ENCODE measurements at places on chromosomes 3 and 15.

- no peak for DNase-seq
These were observed 601.3 kb upstream of the NECTIN3 start for GRCh38 chr3:110470310-110470709.

- DNase-seq = no peak
These were observed 576.9 kb downstream of the TUSC7 start for GRCh38 chr3:117286488-117286887.

DNA sequence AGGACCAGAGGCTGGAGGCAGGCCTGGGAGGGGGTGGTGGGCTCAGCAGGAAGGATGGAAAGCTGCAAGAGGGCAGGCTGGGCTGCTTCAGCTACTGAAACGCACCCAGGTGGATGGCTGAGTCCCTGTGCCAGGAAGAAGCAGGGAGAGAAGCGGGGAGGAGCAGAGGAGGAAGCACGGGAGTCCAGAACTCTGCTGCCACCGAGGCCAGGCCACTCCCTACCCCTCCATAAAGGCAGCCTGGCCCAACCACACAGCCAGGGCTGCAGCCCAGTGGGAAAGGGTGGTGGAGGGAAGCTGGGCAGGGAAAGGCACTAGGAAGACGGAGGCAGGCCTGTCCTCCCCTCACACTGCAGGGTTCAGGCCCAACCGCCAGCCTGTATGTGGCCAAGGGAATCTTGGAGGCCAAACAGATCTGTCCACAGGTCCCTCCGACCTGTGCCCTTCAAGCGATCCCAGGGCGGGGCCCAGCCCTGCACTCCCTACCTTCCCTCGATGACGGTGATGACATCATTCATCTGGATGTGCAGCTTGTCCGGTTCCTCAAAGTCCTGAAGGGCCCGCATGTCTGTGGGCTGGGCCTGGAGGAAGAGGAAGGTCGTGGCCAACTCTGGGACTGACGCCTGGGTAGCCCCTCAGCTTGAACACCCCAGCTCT lies 30.5 kb downstream of the TNK2 start:
- no peak for DNase-seq

GRCh38 chr3:45208586-45208985 lies 17.5 kb downstream of the TMEM158 start:
- no peak for DNase-seq

GRCh38 chr3:172145031-172145686 lies 105.8 kb downstream of the FNDC3B start:
- DNase-seq = no peak

GRCh38 chr3:170734043-170734734 lies 135.8 kb downstream of the RPL22L1 start:
- DNase-seq = no peak

- DNase-seq = no peak
These were observed 62.6 kb upstream of the CNTN4 start for GRCh38 chr3:2036076-2036475.

- DNase-seq = no peak
These were observed 21.3 kb upstream of the RFTN1 start for GRCh38 chr3:16534640-16535262.

- DNase-seq = no peak
These were observed 269.1 kb downstream of the RAP2B start for GRCh38 chr3:153431076-153431475.

DNA sequence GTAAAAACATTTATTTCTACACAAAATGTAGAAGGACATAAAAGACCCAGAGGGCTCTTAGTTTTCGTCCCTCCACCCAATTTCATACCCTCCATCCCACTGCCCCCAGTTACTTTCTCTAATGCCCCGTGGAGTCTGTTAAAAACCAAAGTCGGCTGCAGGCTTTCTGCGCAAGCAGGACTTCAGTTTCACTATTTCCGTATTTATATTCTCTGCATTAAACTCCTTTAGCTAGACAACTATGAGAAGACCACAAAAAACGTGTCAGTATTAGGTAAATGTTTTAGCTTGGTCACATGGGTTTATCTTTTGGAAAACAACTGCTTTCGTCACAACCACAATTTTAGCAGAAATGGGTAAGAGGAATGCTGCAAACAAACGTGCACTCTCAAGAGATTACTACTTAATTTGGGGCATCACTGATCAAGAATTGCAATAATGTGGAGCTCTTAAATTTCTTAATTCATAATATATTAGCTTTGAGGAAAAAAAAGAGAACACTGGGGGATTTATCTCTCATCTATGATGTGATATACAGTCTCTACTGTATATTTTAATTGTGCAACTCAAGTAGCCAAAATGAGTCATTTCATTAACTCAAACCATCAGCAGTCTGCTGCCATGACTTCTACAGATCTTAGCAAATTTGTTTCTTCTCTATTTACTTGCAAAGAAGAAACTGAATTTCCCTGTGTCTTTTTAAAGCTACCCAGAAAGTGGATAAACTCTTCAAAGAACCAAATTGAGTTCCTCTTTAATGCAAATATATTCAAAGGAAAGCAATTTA lies 740 bp upstream of the NSMCE3 start:
- no peak for DNase-seq

DNA sequence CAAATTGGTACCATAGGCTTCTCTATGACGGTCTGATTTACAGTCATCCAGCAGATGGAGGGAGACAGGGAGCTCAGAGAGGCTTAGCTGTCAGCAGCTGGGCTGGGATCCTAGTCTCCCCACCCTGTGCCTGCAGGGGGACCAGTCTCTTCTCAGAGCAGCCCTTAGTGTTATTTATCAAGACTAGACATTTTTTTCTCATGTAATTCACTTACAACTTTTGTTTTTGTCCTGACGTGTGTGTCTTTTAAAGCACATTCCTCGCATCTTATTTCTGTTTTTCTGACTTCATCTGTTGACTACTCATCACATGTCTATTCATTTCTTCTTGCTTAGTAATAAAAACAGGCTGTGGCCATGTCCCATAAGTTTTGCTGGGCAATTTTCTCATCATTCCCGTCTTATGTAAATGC lies 116.1 kb downstream of the KLF13 start:
- no peak for DNase-seq

DNA sequence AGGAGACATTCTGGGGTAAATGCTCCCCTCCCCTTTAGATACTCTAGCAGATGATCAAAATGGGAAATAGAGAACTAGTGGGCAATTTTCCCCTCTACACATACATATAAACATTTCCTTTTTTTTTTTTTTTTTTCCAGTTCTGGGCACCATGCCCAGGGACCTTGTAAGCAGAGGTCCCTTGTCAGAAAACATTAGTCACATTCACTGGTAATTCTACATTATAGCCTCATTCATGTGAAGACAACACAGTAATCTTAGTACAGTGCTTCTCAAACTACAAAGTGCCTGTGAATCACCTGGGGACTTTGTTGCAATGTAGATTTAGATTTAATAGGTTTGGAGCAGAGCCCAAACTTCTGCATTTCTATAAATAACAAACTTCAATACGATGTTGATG lies 60.1 kb upstream of the ACTC1 start:
- DNase-seq = no peak

DNA sequence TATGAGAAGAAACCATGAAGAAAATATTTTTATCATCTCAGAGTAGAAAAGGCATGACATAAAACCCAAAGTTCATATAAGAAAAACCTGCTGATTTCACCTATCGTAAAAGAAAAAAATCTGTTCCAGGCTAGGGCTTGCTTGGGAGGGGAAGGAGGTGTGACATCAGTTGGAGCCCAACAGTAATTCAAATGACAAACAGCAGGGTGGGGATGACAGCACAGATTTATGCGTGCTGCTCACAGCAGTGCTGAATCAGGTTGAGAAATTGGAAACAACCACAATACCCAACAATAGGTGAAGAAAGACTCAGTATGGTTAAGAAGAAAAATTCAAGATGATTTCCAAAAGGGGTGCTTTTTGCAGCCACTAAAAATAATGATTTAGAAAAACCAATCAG lies 172.4 kb downstream of the PDE8A start:
- DNase-seq = no peak

DNA sequence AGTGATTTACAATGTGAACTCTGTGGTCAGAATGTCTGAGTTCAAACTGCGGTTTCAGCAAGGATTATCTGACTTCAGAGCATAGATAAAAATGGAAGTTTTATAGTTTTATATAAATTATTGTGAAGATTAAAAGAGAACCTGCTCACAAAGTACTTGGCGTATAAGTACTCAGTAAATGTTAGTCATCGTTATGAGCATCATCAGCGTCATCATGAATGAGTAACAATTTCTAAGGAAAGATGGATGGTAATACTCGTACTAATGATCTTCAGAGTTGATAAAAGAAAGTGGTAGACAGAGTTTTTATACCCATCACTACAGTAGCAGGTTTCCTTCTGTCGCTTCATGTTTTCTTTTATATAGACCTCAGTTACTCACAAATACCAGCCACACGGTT lies 341.8 kb downstream of the RAP2B start:
- DNase-seq = no peak

DNA sequence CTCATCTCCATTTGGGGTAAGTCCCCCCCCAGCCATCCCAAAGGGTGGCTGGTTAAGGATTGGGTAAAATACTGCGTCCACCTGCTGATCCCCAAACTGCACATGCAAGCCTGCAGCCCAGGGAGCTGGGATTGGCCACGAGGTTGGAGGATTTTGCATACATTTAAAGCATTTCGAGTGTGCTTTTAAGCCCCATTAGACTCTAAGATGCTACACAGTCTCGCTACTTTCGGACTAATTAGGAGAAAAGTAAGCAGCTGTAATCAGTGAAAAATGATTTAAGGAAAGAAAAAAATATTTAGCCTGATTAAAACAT lies 23.9 kb downstream of the SLC6A6 start:
- DNase-seq = no peak

DNA sequence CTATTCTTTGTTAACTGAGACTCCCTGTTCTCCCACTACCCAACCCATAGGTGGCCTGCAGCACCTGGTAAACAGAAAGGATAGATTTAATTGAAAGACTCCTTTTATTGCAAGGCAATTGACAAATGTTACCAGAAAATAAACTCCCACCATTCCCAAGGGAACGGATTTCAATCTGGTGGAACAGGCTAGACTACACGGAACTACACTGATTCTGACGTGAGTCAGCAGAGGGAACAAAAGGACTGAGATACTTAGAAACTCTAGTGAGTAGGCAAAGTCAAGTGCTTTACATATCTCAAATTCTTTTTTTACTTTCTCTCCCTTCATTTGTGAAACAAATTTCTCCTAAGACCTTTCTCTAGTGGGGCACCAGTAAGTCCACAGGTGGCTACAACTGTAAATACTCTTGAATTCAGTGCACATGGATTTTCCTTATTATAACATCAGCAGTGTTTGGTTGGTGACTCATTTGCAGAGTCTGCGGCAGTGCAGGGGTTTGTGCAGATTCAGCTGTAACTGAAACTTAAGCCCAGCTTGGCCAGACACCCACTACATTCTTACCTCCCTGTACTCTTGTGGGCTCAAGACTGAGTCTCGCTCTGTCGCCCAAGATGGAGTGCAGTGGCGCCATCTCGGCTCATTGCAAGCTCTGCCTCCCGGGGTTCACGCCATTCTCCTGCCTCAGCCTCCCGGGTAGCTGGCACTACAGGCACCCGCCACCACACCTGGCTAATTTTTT lies 34.3 kb upstream of the PLSCR2 start:
- no peak for DNase-seq

DNA sequence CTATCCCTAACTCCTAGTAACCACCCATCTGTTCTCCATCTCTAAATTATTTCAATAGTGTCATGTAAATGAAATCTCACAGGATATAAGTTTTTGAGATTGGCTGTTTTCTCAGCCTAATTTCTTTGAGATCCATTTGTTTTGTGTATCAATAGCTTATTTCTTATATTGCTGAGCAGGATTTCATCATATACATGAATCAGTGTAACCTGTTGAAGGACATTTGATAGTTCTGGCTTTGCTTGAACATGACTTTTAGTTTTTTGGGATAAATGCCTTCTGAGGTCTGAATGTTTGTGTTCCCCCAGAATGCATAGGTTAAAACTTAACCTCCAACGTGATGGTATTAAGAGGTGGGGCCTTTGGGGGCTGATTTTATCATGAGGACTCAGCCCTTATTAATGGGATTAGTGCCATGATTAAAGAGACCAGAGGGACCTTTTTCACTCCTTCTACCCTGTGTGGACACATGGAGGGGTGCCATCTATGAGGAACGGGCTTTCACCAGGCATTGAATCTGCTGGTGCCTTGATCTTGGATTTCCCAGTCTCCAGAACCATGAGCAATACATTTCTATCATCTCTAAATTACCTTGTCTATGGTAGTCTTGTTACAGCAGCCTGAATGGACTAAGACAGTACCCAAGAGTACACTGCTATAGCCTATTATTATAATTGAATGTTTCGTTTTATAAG lies 118.3 kb downstream of the FNDC3B start:
- no peak for DNase-seq

- no peak for DNase-seq
These were observed 1174.9 kb downstream of the NSUN3 start for GRCh38 chr3:95237783-95238182.

- DNase-seq = no peak
These were observed 65.9 kb upstream of the TMEM108 start for GRCh38 chr3:132972333-132972732.

GRCh38 chr3:126284258-126284904 lies 72.8 kb downstream of the KLF15 start:
- no peak for DNase-seq

- DNase-seq = no peak
These were observed 131.1 kb upstream of the ROBO1 start for GRCh38 chr3:79898907-79899306.

- DNase-seq = no peak
These were observed 75.8 kb upstream of the OSTN start for GRCh38 chr3:191123231-191123630.

- DNase-seq = no peak
These were observed 71.4 kb downstream of the EXOG start for GRCh38 chr3:38567498-38567897.

DNA sequence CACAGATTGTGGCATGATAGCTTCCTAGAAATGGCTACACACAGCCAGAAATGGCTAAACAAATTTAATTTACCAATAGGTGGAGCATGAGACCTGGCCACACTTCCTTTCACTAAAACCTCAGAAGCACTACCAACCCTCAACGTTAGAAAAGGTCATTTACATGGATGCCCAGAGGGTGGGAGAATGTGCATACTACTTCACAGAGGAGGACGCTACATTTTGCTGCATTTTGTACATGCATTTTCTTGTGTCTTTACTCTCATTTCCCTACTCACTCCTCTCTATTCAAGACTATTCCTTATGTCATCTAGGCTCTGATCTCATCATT lies 40.1 kb downstream of the C2CD4B start:
- DNase-seq = no peak

GRCh38 chr3:107734317-107734716 lies 211.6 kb downstream of the BBX start:
- DNase-seq = no peak

DNA sequence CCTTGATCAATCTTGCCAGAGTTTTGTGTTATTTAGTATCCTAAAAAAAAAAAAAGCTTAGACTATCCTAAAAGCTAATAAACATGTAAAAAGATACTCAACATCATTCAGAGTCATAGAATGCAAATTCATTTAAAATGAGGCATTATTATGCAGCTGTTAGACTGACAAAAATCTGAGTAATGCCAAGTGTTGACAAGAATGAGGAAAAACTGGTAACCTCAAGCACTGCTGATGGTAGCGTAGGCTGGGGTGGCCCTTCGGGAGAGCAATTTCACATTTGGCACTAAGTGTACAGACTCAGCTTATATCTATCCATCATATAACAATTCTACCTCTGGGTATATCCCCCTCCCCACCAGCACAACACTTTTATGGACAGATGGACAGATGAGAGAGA lies 280.4 kb downstream of the RAP2B start:
- no peak for DNase-seq

Data from activated T-helper 1 cell treated with Interleukin-2 at 50 U/mL for 16 hours (primary cell).